ENCODE measurements at places on chromosomes 1 and 21. TPM values are rescaled to one million over a fixed set of nuclear protein-coding genes. Genes with fewer than 3 reads are reported as not detected.

CKS1B gene
- 51.3 TPM for polyA plus RNA-seq

VSIG8 gene
- not detected for polyA plus RNA-seq

NR5A2 gene
- polyA plus RNA-seq, result not detected

TLR5 gene
- 7.5 TPM for polyA plus RNA-seq

- H3K36me3 ChIP-seq, result no peaks in the 10 kb centered on the region
- DNase-seq, result no peak
- no peaks in the 10 kb centered on the region for H3K27me3 ChIP-seq
- H3K4me1 ChIP-seq, result no peaks in the 10 kb centered on the region
Observed at GRCh38 chr1:3714284-3714741, 37.9 kb upstream of the CCDC27 start.

- DNase-seq, result no peak
- H3K27ac ChIP-seq, result no peak overlapping the region
- no peaks in the 10 kb centered on the region for H3K4me1 ChIP-seq
- H3K36me3 ChIP-seq, result no peaks in the 10 kb centered on the region
- no peaks in the 10 kb centered on the region for H3K27me3 ChIP-seq
Observed at GRCh38 chr1:208581209-208581608, 337.0 kb upstream of the PLXNA2 start.

DNA sequence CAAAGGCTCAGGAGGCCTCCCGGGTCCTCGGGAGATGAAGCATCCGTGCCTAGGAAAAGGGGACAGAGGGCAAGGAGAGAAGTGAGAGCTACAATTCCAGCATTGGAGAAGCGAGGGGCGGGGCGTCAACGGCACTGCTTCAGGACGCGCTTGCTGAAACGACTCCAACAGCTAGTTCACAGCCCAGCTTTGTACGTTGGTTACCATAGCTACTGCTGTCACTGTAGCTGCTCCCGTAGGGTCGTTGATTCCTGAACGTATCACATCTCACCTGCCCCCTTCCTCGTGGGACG lies 63.1 kb downstream of the TOR1AIP2 start:
- H3K4me3 ChIP-seq, result peak overlapping the region; percentile 73
- no peak overlapping the region for H3K27ac ChIP-seq
- DNase-seq, result no peak
- H3K27me3 ChIP-seq, result no peaks in the 10 kb centered on the region

- no peaks in the 10 kb centered on the region for H3K4me1 ChIP-seq
- no peaks in the 10 kb centered on the region for H3K36me3 ChIP-seq
- H3K4me3 ChIP-seq, result no peak overlapping the region
- no peak overlapping the region for H3K27ac ChIP-seq
- no peaks in the 10 kb centered on the region for H3K27me3 ChIP-seq
Observed at GRCh38 chr1:235939480-235939775, 72.7 kb upstream of the LYST start.

- H3K4me3 ChIP-seq, result no peak overlapping the region
- no peaks in the 10 kb centered on the region for H3K4me1 ChIP-seq
- DNase-seq, result no peak
- no peak overlapping the region for H3K27ac ChIP-seq
Observed at GRCh38 chr1:234821840-234822239, 211.9 kb upstream of the IRF2BP2 start.
